ENCODE measurements at places on chromosomes 5 and 9. TPM values are rescaled to one million over a fixed set of nuclear protein-coding genes. Genes with fewer than 3 reads are reported as not detected.

GRCh38 chr5:179610109-179610902 is 13.2 kb downstream of the HNRNPH1 start:
- ATAC-seq: no peak

GRCh38 chr9:101629636-101630035 is 34.9 kb upstream of the PPP3R2 start:
- no peak for ATAC-seq

DNA sequence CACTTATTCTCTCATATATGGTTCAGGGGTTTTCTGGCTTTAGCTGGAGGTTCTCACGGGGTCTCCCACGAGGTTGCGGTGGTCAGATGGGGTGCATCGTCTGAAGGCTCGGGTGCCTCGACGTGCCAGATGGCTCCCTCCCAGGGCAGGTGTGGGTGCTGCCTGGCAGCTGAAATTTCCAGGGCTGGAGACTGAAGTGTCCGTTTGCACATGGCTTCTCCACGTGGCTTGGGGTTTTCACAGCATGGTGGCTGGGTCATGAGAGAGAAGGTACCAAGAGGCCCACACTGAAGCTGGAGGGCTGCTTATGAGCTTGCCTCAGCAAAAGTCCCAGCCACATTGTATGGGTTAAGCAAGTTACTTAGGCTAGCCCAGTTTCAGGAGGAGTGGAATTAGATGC is 218.6 kb downstream of the AGTPBP1 start:
- ATAC-seq: no peak

GRCh38 chr5:94691949-94692348 is 73.5 kb downstream of the SLF1 start:
- no peak for ATAC-seq

GRCh38 chr5:15367489-15367888 is 132.5 kb upstream of the FBXL7 start:
- ATAC-seq: no peak

GRCh38 chr5:112634796-112635195 is 102.9 kb upstream of the APC start:
- ATAC-seq: no peak

DNA sequence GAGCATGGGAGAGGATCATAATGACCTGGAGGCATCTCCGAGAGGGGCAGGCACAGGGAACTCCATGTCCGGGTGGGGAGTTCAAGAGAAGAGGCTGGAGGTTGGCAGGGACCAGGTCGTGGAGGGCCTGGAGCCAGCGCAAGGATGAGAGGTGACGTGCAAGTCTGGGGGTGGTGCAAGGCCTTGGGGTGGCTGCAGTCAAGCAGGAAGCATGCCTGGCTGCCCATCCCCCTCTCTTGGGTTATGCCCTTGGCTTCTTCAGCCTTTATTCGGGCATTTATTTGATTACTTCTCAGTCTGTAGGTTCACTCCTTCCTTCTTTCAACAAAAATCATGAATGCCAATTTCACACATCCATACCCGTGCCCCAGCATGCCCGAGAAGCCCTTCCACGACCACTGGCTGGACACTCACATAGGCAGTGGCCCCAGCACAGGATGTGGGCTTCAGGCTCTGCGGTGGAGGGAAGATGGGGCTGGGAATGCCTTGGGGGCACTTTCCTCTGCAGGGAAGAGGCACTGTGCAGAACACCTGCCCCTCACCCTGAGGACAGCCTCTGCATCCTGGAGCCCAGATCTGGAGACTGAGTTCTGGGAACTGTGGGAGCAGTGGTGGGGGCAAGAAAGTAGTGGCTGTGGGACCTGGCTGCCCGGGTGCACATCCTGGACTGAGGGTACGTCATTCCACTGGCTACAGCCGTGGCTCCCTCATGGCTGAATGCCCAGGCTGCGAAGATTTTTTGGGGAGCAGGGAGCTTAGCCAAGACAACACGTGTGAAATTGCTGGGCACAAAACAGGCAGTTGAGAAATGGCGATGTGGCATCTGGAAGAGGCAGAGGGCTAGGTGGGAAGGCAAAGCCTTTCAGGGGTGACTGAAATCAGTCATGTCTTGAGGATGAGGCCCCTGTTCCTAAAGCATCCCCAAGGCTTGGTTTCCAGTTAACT is 38.6 kb downstream of the CRB2 start:
- ATAC-seq: no peak

- no peak for ATAC-seq
These were observed 83.5 kb downstream of the SLC1A1 start for GRCh38 chr9:4573634-4574389.

DNA sequence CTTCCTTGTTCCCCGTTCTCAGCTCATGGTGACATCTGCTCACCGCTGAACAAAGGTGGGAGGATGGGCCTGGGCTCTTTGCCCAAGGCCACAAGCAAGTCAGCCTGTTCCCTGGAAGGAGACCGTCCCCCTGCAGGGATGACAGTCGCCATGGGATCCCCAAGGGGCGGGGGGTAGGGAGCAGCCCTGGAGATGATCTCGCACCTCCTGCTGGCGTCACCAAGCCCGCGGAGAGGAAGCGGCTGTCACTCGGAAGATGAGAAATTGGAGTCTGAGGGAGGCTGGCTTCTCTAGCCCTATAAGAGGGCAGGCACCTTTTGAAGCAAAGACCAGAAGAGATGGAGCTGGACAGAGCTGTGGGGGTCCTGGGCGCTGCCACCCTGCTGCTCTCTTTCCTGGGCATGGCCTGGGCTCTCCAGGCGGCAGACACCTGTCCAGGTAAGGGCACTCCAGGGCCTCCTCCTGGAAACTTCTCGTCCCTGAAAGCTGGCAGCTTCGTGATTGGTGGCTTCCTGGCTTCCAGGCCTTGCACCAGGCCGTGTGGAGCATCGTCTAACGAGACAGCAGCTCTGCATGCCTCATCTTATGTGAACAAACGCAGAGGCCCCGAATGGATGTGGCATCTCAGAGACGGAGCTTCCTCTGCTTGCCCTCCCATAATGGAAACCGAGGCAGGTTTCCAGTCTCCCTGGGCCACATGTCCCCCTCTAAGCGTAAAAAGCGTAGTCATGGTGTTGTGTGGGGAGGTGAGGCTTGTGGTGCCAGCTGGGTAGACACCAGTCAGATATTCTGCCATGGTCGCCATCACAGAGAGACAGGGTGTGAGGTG is at the start of gene FCN2:
Gene FCN2, plus strand, starts transcription at position 327 of the 829 bp plus-strand sequence. Its CDS starts 12 bp downstream, at position 339.
- ATAC-seq: no peak

DNA sequence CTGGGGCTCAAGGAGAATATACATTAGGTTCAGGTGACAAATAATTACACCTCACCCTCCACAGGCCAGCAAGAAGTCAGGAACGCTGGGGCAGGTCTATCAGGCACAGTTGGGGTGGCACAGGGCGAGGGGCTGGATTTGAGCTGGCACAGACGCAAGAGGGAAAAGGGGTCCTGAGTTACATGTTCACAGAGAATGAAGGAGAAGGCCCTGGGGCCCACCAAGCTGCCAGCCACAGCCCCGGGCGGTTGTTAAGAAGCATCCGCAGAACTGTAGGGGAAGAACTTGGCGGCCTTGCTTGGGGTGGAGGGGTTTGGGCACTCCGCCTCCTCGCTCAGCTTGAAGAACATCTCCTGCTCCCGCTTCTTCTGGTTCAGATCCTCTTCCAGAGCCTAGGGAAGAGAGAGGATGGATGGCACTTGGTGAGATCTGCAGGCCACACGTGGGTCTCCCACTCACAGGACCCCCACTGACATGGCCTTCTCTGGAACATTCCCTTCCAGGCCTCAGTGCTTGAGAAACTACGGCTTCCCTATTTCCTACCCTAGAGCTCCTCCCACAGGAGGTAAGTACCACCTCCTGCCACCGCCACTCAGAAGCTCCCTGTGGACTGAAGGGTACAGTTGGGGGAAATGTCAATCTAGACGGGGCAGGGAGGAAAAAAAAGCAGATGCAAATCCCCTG is 38.3 kb upstream of the FBXW11 start:
- ATAC-seq: no peak

- no peak for ATAC-seq
These were observed 170.6 kb downstream of the RAB3C start for GRCh38 chr5:58753446-58753845.

DNA sequence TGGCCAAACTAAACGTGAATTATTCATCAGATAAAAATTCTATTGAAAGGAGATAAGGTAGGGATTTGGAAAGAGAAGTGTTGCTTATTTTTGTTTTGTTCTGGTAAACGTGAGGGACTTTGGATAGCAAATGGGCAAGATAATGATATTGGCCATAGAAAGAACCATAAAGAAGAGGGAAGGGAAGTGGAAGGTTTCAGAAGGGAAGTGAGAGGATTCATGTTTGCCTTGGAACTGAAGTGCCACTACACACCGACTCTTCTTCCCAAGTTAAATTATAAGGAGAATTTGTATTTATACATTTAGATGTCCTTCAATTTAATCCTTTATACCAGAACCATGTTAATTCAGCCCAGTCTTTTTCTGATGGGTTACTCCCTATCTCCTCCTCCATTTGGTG is 42.1 kb upstream of the TAF11L2 start:
- no peak for ATAC-seq

PCSK5 gene
- total RNA-seq: 13.6 TPM

FAM221B gene
- not detected for total RNA-seq

FOXD1 gene
- total RNA-seq: 0.88 TPM

TLR4 gene
- 1.0 TPM for total RNA-seq

LHX2 gene
- total RNA-seq: not detected

SPINK6 gene
- total RNA-seq: 2.9 TPM
